Mesenteric fat pad (tissue), 1 donor: ENCODE measurements at places on chromosomes 7 and 10. TPM values are rescaled to one million over a fixed set of nuclear protein-coding genes. Genes with fewer than 3 reads are reported as not detected.

The PNLIPRP2 gene
- total RNA-seq: 1.1 TPM

- DNase-seq: no peak
Observed at GRCh38 chr7:40983111-40983510, 719.8 kb downstream of the INHBA start.

The TRIM50 gene
- total RNA-seq: 0.71 TPM

The NCF1 gene
- total RNA-seq: 8.6 TPM

- no peak for DNase-seq
Observed at GRCh38 chr7:43851805-43852204, 17.5 kb downstream of the MRPS24 start.

The MSMB gene
- not detected for total RNA-seq

DNA sequence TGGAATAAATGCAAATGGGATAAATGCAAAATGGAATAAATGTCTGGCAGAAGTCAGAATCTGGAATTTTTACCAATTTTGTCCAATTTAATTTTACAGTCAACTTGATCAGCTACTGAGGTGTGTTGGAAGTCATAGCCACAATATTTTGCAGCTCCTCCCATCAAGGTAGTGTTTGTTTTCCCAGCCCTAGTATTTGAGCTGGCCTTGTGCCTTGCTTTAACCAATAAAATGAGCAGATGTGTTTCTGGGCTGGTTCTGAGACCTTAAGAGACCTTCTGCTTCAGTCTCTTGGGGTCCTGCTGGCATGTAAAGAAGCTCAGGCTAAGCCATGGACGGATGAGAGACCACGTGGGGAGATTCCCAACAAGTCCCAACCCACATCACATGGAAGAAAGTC lies 42.7 kb upstream of the RSBN1L start:
- DNase-seq: no peak

GRCh38 chr7:91913612-91914011 lies 27.1 kb upstream of the AKAP9 start:
- DNase-seq: no peak

GRCh38 chr7:17546189-17546588 lies 247.7 kb downstream of the AHR start:
- DNase-seq: no peak

DNA sequence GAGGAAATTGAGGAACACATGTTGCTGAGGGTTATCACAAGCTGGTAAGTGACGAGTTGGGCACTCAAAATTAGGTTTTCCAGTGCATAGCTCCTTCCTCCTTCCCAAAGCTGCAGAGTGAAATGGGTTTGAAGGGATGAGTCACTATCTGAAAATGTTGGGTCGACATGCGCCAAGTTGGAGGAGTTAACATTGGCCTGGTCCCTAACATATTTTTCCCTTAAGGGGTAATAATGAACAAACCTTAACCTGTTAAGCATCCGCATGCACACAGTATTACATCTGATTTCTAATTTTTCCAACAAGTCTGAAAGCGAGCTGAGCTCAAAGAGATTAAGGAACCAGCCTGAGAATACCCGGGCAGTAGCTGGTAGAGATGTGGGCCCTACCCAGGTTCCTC lies 20.7 kb upstream of the TECTB start:
- DNase-seq: no peak

DNA sequence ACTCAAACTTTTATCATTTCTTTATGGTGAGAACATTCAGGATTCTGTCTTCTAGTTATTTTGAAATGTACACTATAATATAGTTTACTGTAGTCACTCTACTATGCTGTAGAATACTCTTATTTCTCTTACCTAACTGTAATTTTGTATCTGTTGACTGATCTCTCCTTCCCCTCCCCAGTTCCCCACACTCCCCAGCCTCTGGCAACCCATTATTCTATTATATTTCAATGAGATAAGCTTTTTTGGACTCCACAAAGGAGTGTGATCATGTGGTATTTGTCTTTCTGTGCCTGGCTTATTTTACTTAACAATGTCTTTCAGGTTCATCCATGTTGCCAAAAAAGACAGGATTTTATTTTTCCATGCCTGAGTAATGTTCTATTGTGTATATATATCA lies 71.4 kb upstream of the DYNC1I1 start:
- no peak for DNase-seq

The GRM3 gene
- not detected for total RNA-seq

GRCh38 chr7:13742126-13742525 lies 247.3 kb downstream of the ETV1 start:
- no peak for DNase-seq

The AUTS2 gene
- 28.1 TPM for total RNA-seq

The NPFFR1 gene
- not detected for total RNA-seq

DNA sequence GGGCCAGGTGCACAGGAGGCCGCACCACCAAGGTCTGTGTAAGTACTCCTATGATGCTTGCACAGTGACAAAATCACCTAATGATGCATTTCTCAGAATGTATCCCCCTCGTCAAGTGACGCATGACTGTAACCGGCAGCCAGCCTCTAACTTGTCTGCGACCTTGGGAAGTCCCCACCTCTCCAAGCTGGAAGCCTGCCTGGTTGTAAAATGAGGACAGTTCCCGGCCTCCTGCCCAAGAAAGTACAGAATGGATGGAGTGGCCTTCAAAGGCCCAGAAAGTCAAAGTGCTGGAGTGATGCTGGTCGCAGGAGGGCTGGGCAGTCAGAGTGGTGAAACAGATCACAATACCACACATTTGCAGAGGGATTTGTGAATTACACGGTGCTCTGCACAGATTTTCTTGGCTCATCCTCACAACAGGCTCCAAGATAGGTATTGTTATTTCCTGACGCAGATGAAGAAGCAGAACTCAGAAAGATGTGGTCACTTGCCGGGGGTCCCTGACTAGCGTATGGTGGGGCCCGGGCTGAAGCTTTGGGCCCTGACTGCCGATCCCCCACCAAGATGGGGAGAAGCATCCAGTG lies 22.8 kb downstream of the SPOCK2 start:
- no peak for DNase-seq

DNA sequence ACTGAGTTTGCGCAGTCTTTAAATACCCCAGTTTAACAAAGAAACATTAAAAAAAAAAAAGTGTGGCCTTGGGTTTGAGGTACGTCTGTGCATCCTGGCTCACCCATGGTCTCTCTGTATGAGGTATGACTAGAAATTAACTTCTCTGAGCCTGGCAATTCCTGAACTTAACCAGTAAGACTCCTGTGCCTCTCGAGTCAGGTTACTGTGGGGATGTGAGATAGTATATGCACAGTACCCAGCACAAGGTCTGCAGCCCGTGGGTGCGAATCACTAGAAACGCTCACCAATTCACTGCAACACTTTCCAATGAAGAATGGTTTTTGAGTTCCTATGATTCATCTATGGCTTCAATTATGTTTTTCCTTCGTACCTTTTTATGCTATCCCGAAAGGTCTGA lies 149.9 kb downstream of the SFMBT2 start:
- DNase-seq: no peak

DNA sequence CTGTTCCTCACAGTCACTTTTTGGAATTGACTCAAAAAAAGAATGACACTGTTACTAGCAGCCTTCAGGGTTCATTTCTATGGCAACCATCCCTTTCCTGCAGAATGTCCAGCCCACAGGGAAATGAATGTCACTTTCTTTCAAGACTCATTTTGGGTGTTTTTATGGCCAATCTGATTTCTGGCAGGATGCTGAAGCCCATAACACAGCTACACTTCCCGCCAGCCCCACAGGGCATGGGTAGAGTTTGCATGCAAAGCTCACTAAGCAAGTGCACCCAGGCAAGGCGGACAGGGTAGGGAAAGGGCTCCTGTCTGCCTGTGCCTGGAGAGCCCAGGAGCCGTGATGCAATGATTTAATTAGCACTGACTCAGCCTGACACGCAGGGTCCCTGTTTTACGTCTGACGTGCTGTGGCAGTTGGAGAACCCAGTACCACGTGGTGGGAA lies 26.1 kb upstream of the GPAM start:
- no peak for DNase-seq

- DNase-seq: no peak
Observed at GRCh38 chr7:128948976-128949760, 11.4 kb downstream of the IRF5 start.

- no peak for DNase-seq
Observed at GRCh38 chr10:11379771-11380170, 231.7 kb downstream of the USP6NL start.

GRCh38 chr7:7971308-7972040 lies 2.9 kb downstream of the GLCCI1 start:
- DNase-seq: no peak

The LIPK gene
- total RNA-seq: not detected

The GBX1 gene
- not detected for total RNA-seq

- no peak for DNase-seq
Observed at GRCh38 chr7:17326378-17326777, 27.9 kb downstream of the AHR start.

DNA sequence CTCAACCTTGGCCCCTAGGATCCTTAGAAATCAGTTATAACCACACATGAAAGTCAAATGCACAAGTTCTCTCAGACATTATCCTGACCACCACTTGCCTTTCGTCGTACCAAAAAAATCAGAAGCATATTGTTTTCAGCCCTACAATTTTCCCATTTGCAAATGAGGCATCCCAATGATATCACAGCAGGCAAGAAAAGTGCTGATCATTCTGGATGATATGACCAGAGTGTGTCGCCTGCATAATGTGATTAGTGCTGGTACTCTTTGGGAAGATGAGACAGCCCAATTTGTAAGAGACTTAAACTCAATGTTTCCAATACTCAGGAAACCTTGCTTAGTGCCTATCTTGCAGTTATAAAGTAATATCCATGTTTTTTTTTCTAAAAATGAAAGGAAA lies 168.0 kb downstream of the SORCS1 start:
- no peak for DNase-seq

The NKX2-3 gene
- 2.8 TPM for total RNA-seq

The CAV2 gene
- 170 TPM for total RNA-seq

- no peak for DNase-seq
Observed at GRCh38 chr10:17787087-17787961, 21.8 kb upstream of the MRC1 start.

DNA sequence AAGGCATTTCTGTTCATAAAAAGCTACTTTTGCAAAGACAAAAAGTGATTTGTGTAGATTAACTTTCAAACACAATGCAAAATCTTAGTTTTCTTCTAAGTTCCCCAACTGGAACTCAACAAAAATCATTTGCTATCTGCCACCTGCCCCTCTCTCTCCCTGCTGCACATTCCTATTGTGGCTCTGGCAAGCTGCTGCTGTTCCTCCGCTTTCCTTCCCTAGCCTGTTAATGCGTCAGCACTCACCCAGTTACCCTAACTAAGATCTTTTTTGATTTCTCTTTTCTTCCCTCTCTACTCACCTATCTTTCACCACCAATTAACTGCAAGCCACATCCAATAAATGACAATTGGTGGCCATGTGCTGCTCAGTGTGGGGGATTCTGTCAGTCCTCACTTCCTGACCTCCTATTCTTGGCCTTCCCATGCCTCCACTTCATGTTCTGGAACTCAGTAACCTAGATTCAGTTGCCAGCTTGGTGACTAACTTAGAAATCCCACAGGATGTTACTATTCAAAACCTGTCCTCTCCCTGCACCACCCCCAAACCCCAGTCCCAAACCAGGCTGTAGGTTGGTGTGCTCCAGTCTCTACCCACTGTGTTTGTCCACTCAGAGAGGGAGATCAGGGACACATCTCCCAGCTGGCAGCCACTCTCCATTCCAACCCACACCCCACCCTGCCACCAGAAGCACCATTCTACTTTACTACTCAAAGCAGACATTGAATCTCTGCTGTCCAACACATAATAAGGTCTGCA lies 140.2 kb upstream of the CTTNBP2 start:
- no peak for DNase-seq

DNA sequence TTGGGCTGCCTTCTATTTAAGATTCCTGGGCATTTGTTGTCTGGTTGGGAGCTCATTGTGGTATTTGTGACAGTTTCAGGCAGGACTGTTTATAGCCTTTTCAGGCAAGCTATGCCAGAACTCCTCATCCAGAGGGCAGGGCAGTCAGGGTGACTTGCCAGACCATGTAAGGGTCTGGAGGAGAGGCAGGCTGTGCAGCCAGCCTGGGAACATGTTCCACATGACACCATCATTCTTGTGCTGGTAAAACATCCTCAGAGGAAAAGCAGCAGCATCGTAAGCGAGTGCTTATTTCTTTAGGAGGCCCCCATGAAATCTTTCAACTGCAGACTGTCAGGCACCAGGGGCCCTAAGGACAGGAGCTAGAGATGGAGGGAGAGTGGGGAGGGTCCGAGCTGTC lies 44.0 kb upstream of the SORBS1 start:
- no peak for DNase-seq

GRCh38 chr7:42017349-42017986 lies 219.5 kb downstream of the GLI3 start:
- DNase-seq: no peak

The REEP3 gene
- 58.6 TPM for total RNA-seq

The EFCAB10 gene
- not detected for total RNA-seq

The ABCB1 gene
- 3.2 TPM for total RNA-seq

DNA sequence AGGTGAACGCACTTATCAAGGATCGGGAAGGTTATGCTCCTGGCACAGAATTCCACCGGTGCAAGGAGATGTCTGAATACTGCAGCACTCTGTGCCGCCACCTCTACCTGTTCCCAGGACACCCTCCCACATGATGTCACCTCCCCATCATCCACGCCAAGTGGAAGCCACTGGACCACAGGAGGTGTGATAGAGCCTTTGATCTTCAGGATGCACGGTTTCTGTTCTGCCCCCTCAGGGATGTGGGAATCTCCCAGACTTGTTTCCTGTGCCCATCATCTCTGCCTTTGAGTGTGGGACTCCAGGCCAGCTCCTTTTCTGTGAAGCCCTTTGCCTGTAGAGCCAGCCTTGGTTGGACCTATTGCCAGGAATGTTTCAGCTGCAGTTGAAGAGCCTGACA lies 11.0 kb upstream of the CLCN1 start:
- no peak for DNase-seq

DNA sequence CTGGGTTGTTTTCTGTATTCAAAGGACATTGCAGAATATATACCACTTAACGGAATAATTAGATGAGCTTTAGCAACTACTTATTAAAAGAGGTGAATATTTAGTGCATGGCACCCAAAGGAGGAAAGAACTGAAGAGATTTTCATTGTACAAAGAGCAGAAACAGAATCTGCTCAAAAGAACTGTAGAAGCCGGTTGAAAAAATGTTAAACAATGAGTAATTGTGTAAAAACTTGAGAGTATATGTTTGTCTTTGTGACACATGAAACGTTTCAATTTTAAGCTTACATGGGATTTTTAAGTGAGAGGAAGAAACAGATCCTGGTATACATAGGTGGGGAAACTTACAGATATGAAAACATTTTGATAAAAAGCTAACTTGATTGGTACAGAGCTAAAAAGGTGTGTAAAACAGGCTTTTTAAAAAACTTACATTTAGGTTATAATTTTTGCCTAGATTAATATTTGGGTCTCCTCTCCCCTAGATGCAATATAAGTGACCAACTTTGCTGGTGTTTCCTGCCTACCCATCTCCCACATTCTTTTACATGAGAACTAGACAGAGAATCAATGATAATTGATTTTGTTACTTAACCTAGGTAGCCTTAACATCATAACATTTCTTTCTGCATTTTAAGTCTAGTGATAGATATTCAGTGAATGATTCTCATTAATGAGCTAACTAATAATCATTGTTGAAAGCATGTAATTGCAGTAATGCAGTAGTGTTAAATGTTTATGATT lies 6.8 kb downstream of the ARL5B start:
- DNase-seq: no peak

- no peak for DNase-seq
Observed at GRCh38 chr10:97686301-97686961, 610 bp downstream of the AVPI1 start.
